Skeletal muscle cell (primary cell): ENCODE measurements at places on chromosomes 13 and 19.

- no peak for DNase-seq
Observed at GRCh38 chr13:30697996-30698401, 37.3 kb upstream of the ALOX5AP start.

DNA sequence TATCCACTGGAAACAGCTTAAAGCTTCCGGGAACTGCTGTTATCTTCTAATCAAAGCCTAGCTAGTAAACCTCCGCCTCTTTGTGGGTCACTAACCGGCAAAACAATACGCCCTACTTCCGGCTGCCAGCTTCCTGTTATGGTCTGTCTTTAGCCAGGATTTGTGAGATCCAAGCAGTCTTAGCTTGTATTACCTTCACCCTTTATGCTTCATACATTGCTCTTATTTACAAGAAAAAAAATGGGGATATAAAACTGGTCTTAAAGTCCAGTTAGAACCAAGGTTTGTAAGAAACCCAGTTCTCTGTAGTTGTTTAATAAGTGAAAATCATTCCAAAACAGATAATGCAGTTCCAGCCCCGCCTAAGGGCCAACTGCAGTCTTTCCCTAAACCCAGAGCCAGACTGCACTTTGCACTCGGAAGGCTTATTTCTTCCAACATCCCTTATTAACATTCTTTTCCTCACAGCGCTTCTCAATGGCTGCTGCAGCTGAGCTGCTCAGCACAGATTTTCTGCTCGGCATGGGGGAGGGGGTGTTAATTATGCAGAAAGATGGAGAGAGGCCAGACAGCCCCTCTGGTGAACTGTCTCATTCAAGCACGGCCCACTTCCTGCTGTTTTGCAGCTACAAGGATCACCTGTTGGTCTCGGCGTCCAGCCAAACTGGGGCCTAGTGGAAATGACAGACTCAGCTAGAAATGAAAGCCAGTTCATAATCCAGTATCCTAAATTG is 368.4 kb downstream of the KLF12 start:
- peak; percentile 56 for DNase-seq

GRCh38 chr19:16096280-16096855 is 15.3 kb upstream of the RAB8A start:
- DNase-seq, result no peak

DNA sequence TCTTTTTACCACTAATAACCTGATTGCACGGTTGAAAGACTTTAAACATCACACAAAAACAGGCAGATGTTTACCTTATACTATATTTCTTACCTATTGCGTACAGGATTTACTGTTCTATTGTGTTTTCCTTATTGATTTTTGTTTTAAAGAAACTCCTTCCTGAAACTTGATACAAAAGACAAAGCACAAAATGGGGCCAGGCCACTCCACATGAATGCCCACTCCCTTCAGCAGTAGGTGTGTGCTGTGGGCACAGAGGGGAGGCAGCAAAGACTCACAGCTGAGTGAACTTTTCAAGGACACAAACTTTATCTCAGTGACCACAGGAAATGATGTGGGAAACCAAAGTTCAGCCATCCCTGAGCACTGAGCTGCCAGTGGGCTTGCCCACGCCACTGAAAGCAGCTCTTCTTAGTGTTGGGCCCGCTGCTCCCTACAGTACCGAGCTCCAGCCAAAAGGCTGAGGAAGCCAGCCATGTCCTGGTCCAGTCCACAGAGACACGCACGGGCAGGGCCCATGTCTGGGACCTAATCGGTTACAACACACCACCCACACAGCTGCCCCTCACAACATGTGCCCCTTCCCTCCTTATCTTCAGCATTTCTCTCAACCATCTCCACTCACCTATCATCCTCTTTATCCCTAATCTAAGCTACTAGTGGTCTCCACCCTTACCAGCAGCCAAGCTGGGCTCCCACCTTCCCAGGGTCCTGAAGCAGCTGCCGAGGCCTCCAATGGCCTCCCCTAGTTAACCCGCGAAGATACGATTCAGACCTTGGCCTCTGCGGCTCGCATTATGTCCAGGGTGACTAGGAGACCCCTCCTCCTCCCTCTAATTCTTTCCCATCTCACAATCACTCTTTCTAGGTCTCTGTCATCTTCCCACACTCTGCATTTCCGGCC is 39.5 kb downstream of the ATP7B start:
- no peak for DNase-seq

DNA sequence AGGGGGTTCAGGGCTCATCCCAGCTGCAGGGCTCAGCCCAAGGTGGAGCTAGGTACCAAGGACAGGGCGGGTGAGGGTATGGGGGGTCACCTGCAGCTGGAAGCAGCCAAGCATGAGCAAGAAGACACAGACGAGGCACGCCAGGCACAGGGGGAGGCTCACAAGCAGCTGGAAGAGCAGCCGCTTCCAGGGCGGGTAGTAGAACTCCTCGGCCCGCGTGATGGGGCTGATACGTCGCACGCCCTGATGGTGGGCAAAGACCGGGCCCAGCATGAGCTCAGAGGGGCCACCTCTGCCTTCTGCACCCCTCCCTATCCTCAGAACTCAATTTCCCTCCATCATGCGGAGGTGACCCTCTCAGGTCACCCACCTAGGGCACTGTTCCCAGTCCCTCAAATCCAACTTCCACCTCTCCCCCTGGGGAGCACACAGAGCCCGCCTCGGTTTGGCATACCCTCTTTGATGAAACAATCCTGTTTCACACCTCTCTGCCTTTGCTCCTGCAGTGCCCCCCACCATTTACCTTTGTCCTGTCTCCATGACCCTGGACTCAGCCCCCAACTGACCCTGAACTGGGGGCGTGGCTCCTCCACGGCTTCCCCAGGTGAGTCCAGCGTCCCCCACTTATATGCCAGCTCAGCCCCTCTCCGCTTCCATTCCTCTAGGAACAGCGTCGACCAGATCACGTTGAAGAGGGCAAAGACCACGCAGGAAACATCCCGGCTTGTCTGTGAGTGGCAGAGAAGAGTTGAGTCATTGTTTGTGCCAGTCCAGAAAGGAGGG is 4.2 kb downstream of the ANO8 start:
- no peak for DNase-seq

- DNase-seq, result no peak
Observed at GRCh38 chr19:17095141-17095919, 19.8 kb downstream of the MYO9B start.

DNA sequence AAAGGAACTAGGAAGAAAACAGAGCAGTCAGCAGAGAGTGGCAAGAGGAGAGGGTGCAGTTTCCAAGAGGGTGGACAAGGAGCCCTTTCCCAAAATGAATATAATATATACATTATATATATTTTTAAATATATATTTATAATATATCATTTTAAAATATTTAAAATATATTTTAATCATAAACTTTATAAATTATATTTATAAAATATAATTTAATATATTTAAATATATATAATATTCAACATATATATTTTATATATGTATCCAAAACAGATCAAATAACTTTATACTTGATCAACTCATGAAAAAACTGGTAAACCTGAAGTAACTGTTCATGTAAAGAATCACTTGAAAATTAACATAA is 328.6 kb downstream of the MYO16 start:
- no peak for DNase-seq

DNA sequence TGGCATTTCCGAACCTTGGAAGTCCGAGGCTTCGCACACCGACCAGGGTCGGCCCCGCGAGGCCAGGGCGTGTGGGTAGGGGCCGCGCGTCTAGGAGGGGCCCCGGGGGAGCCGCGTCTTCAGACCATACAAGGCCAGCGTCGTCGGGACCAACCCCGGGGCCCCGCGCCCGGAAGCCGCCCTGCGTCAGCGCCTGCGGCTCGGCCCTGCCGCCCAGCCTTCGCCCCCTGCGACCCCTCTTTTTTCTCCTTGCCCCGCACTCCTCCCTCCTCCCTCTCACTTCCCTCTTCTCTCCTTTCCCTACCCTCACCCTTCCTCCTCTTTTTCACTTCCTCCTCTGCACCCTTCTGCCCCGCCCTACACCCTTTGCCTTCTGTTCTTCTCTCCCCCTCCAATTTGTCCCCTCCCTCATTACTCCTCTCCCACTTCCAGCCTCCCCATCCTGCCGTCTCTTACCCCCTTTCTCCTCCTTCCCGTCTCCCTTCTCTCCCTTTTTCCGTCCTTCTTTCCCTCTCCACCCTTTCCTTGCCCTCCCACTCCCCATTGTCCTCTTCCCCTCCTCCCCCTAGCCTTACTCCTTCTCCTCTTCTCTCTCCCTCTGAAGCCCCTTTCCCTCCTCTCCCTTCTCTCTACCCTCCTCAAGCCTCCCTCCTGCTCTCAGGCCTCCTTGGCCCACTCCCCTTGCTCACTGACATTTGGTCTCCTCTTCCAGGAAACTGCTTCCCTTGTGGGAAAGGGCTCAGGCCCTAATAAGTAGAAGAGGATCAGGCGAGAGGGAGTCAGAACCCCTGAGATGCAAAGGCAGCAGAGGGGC is 2.2 kb upstream of the PLEKHG2 start:
- DNase-seq, result no peak

- no peak for DNase-seq
Observed at GRCh38 chr19:47813304-47813994, 8.3 kb upstream of the CRX start.

- DNase-seq, result no peak
Observed at GRCh38 chr13:28299916-28300315, 161.6 kb downstream of the PAN3 start.

GRCh38 chr13:39542361-39542760 is 60.6 kb downstream of the LHFPL6 start:
- DNase-seq, result no peak

GRCh38 chr19:34259367-34260095 is 5.2 kb downstream of the GARRE1 start:
- no peak for DNase-seq

- DNase-seq, result no peak
Observed at GRCh38 chr19:31952693-31953092, 392.7 kb upstream of the ZNF507 start.

GRCh38 chr13:95122063-95122462 is 179.2 kb downstream of the ABCC4 start:
- no peak for DNase-seq

DNA sequence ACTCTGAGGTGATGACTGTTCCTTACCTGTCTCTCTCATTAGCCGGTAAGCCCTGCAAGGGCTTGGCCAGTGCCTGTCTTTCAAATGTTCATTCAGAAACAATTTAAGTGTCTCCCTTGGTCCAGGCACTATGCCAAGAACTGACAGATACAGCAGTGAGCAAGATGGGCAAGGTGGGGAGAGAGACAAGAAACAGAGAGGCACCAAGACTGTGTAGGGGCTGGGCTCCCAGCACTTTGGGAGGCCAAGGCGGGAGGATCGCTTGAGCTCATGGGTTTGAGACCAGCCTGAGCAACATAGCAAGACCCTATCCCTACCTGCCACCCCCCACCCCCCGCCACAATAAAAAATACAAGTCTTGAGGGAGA is 1.3 kb upstream of the CCNE1 start:
- peak; percentile 3 for DNase-seq

- no peak for DNase-seq
Observed at GRCh38 chr19:48676887-48677286, 4.1 kb upstream of the NTN5 start.

- no peak for DNase-seq
Observed at GRCh38 chr13:89737051-89737450, 1610.4 kb upstream of the MIR17HG start.

GRCh38 chr19:43707158-43707712 is 8.6 kb upstream of the IRGC start:
- DNase-seq, result no peak

- DNase-seq, result no peak
Observed at GRCh38 chr19:19145281-19145680, 7.0 kb upstream of the TMEM161A start.

DNA sequence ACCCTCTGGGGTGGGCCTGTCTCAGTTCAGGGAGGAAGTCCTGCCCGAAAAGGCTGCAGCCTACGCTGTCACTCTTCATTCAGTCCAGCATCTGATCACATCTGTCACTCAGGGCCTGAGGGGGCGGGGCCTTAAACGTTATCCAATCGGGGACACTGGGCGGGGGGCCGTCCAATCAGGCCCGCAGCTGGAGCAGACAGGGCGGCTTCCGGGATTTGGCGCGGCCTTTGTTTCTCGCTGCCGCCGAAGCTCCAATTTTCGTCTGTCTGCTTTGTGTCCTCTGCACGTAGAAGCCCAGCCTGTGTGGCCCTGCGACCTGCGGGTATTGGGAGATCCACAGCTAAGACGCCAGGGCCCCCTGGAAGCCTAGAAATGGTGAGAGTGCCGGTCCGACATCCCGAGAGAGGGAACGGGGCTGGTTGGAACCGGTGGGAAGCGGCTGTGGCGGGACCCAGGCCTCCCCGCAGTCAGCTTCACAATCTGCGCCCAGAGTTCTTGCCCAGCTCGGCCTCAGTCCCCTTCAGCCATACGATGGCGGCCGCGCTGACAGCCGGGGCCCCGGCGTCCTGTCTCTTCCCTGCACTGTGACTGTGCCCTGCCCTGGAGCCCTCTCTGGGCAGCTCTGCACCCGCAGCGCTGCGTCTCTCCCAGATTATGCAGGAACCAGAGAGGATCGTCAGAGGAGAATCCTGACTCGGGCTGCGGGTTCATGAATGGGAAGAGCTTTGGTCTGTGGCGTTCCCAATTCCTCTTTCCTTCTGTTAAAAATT is at the start of gene ZNF730:
Gene ZNF730 (plus strand): TSS at position 224 of the 770 bp plus-strand sequence. CDS start 149 bp downstream, at position 373.
- peak; percentile 59 for DNase-seq

DNA sequence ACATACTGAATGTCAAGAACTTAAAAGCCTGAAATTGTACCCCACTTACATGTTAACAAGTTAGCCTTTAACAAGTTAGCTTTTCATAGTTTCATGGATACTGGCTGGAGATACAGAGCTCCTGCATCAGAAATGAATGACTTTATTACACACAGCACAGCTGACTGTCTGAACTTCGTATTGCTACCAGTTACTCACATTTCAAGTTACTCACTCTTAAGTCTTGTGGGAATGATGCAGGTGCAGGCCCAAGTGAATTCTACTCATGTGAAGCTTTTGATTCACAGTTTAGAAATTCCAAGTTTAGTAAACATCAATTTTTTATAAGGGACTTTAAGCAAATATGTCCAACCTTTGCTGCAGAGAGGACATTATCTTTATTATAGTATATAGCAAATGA is 762.2 kb upstream of the PRR20A start:
- no peak for DNase-seq

GRCh38 chr19:56071151-56071550 is 49.9 kb downstream of the ZNF787 start:
- DNase-seq, result no peak

DNA sequence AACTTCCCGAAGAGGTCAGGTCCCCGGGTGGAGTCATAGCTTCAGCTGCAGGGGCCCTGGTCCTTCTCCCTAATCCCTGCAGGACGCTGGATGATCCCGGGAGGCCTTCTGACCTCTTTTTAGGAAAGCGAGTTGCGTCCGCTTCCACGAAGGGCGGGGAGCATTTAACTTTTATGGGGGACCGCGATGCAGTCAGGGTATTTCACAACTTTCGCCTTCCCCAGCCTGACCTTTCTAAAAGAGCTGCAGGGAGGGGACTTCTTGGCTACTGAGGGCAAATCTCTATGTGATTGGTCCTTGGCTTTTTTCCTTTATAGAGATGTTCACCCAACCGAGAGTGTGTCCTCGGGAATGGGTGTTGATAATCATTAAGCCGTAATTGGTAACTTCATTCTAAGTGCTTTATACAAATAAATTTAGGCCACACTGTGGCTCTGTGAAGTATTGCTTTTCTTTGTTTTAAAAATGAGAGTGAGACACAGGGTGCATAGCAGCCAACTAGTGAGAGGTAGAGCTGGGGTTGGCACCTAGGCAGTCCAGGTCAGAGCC is 778 bp downstream of the ZNF230 start:
- no peak for DNase-seq

GRCh38 chr19:14536926-14537692 is 7.7 kb downstream of the TECR start:
- no peak for DNase-seq

GRCh38 chr19:11208561-11209471 is 11.5 kb upstream of the KANK2 start:
- no peak for DNase-seq
